ENCODE measurements at places on chromosomes 11 and 22.

- no peak for DNase-seq
These were observed 13.5 kb upstream of the CCDC90B start for GRCh38 chr11:83299681-83300080.

DNA sequence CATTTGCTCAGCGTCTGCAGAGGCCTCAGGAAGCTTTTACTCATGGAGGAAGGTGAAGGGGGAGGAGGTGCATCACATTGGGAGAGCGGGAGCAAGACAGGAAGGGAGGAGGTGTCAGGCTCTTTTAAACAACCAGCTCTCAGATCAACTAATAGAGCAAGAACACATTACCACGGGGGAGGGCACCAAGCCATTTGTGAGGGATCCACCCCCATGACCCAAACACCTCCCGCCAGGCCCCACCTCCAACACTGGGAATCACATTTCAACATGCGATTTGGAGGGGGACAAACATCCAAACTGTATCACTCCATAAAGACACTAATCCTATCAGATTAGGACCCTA lies 18.9 kb upstream of the THY1 start:
- no peak for DNase-seq

- no peak for DNase-seq
These were observed 43.4 kb upstream of the CSNK2A3 start for GRCh38 chr11:11396301-11397035.

- DNase-seq = no peak
These were observed 341.7 kb upstream of the CADM1 start for GRCh38 chr11:115845872-115846271.

- DNase-seq = no peak
These were observed 18.9 kb downstream of the ZBTB16 start for GRCh38 chr11:114078423-114078822.

GRCh38 chr22:32800158-32800882 lies 1.2 kb upstream of the TIMP3 start:
- no peak for DNase-seq

DNA sequence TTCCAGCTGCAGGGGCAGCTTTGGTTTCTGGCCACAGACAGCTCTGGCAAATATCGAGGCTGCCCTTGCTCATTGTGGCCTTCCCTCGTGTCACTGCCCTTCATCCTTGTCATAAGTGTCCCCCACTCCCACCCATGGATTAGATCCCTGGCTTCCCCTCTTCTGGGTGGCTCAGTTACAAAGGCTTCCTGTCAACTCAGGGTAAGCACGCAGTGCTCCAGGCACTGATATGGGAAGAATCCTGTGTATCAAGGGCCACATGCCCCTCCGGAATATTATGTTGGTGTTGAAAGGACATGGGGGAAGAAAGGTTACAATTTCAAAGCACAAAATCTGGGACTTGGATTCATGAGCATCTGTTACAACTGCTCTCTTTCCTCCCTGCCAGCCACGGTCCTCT lies 128.1 kb downstream of the DBX1 start:
- no peak for DNase-seq

DNA sequence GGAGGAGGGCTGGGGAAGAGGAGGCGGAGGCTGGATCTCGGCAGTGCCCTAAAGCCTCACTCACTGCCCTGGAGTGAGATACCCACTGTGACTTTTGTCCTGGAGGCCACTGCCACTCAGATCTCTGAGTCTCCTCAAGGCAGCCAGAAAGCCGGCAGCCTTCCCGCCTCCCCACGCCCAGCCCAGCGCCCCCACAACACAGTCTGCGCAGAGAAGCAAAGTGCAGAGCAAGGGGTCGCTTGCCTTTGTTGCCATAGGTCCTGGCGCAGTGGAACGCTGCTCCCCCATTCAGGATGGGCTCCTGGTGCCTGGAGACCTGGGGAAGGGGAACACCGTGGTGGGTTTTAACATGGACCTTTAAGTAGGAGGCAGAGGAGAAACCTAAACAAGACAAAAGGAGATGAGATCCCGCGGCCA lies 17.6 kb downstream of the PATZ1 start:
- no peak for DNase-seq

DNA sequence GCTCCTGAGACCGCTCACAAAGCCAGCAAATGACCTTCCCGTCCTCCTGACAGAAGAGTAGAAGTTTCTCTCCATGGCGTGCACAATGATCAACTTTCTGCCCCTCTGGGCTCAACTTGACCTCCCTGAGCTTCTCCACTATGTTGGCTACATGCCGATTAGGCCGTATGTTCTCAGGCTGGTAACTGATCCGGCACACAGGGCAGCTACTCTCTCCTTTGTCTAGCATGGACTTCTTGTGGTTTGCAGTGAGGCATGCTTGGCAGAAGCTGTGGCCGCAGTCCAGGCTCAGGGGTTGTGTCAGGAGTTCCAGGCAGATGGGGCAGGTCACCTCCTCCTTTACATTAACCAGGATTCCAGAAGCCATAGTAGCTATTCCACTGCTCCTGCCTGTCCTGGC lies 5.1 kb downstream of the TRIM5 start:
- no peak for DNase-seq

DNA sequence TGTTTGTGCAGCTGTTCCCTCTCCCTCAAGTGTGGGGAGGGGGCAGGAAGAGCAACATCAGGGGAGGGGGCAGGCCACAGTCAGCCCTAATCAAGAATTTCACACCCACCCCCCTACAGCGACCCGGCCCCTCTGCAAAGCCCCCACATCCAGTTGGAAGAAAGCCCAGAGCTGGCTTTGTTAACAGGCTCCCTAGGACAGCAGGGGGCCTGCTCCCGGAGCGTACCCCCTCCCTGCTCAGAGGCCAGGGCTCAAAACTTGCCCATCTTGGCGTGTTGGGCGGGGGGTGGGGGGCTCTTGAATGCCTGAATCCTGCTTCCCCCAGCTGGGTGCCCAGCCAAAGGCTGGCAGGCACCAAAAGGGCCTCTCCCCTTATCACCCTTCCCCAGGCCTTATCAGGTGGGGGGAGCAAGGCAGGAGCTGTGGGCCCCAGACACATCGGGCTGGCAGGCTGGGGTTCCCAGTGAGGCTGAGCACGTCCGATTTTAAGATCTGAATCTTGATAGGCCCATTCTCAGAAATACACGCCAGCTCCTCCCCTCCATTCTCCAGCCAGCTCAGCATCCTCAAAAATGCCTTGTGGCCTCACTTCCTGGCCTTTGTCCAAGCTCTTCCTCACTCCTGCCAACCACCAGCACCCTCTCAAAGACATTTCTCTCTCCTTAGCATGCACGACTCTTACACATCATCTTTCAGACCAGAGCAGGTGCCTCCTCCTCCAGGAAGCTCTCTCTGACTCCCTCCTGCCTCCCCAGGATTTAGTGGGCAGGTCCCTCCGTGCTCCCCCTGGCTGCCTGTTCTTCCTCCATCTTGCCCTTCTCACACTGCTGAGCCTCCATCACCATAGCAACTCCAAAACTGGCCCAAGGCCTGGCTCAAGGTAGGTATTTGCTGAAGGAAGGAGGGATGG lies 384.8 kb downstream of the MN1 start:
- DNase-seq = no peak

- no peak for DNase-seq
These were observed 34.7 kb downstream of the CERK start for GRCh38 chr22:46703171-46703995.

DNA sequence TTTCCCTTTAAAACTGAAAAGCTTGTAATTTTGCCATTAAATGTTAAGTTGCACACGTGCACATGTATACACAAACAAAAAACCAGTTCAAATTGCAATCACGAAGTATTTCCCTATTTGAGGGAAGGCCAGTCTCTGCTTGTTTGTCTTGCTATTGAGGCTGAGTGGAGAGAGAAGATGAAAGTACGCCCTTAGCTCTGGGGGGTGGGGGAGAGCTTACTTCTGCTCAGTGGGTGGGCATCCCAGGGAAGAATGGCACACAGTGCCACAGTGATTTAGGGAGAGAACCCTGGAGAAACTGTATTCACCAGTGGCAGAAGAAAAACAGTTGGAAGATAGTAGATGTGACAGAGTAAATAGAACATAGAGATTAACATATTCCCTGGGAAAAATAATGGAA lies 8.7 kb downstream of the YAP1 start:
- DNase-seq = no peak

GRCh38 chr11:128908391-128909246 lies 17.5 kb downstream of the KCNJ5 start:
- no peak for DNase-seq

DNA sequence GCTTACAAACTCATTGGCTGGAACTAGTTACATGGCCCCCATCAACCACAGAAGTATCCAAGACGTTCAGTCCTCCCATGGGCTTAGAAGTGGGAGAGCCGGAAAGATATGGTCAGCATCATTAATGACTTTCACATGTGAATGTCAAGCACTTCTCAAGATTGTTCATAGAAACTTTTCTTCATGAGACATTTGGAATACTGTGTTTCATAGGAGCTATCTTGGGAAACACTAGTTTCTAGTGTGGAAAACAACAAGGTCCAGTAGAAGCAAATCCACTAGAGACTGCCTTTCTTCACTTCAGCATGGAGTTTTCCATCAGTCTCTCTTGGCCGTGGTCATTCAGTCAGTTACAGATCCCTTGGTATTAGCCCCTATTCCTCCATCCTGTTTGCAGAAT lies 160.9 kb downstream of the C11orf91 start:
- DNase-seq = no peak
